ENCODE measurements at places on chromosomes 2 and 18.

DNA sequence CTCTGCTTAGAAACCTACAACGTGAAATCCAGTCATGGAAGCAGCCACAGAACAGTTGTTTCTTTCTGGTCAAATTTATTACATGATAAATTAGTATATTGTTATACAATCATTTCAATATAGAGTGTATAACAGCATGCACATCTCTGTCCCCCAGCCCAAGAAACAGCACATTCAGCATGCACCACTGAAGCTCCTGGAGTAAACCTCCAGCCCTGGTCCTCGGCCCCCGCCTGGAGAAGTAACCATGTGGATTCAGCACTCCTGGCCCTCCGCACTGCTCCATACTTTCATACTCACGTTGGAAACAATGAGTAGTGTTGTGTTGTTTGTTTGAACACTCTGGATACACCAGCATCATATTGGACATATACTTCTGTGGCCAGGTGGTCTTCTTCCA, 15.3 kb upstream of the ID2 start:
- H3K27me3 ChIP-seq = no peaks in the 10 kb centered on the region
- H3K4me3 ChIP-seq = no peak overlapping the region
- H3K4me1 ChIP-seq = peaks cover 9% of the 10 kb centered on the region
- no peak for DNase-seq
- H3K36me3 ChIP-seq = no peaks in the 10 kb centered on the region

DNA sequence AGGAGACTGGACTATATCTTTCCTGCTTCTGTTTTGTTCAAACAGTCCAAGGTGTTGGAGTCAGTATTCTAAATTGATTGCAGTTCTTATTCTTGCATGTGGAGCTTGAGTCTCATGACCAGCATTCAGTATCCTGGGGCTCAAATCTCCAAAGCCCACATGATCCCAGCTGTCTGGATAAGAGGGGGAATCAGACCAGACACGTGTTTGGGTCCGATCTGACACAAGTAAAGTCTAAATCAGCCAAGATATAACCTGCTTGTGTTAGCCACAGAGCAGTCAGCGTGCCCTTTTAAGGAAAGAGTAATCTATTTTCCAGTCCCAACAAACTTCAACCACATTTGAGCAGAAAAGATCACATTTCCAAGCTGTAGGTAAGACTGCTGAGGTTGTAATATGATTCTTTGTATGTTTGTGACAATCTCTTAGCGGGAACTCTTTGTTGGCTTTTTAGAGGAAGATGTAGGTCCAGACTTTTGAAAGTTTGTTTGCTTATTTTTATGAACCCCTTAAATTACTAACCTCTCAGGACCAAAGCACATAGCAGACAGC, 334.6 kb downstream of the SLC4A3 start:
- DNase-seq = no peak
- peaks cover 30% of the 10 kb centered on the region for H3K4me1 ChIP-seq
- H3K27me3 ChIP-seq = peaks cover 14% of the 10 kb centered on the region
- H3K4me3 ChIP-seq = no peak overlapping the region

DNA sequence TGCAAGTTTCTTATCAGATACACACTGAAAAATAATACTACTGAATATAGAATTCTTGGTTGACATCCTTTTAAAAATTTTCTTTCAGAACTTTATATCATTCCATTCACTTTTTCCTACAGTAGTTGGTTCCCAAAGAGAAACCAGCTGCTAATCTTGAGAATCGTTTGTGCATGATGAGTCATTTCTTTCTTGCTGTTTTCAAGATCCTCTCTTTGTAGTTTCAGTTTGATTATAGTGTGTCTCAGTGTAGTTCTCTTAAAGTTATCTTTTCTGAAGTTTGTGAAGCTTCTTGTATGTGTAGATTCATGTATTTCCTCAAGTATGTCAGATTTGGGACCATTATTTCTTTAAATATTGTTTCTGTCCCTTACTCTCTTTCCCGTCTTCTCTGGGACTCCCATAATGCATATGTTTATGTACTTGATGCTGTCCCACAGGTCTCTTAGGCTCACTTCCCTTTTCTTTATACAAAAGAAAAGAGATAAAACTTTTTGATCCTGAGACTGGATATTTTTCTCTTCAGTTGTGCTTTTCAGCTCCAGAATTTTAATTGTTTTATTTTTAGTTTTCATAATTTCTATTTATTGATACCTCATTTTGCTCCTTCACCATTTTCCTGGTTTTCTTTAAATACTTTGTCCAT, 801.0 kb downstream of the TDRD15 start:
- no peaks in the 10 kb centered on the region for H3K4me1 ChIP-seq
- no peak overlapping the region for H3K4me3 ChIP-seq
- no peaks in the 10 kb centered on the region for H3K27me3 ChIP-seq
- no peak overlapping the region for H3K27ac ChIP-seq

DNA sequence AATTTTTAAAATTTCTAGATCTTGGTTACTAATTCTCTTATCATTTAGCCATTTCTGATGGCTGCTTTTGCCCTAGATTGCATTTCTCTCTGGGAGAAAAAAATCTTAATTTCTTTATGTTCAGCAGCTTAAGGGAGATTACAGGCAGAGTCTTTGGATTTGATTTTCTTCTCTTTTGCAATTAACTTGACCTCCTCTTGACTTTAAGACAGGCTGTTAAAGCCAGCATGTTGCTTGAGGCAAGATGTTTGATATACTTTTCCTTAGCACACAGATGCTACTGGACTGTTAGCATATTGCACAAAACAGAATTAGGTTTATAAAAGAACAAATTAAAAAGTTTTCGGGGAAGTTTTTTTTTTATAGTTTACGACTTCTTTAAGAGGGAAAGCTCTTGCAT, 50.0 kb downstream of the XRCC5 start:
- H3K36me3 ChIP-seq = peaks cover 51% of the 10 kb centered on the region
- H3K4me1 ChIP-seq = no peaks in the 10 kb centered on the region
- H3K27me3 ChIP-seq = no peaks in the 10 kb centered on the region
- peak overlapping the region; percentile 2 for H3K27ac ChIP-seq
- DNase-seq = no peak

DNA sequence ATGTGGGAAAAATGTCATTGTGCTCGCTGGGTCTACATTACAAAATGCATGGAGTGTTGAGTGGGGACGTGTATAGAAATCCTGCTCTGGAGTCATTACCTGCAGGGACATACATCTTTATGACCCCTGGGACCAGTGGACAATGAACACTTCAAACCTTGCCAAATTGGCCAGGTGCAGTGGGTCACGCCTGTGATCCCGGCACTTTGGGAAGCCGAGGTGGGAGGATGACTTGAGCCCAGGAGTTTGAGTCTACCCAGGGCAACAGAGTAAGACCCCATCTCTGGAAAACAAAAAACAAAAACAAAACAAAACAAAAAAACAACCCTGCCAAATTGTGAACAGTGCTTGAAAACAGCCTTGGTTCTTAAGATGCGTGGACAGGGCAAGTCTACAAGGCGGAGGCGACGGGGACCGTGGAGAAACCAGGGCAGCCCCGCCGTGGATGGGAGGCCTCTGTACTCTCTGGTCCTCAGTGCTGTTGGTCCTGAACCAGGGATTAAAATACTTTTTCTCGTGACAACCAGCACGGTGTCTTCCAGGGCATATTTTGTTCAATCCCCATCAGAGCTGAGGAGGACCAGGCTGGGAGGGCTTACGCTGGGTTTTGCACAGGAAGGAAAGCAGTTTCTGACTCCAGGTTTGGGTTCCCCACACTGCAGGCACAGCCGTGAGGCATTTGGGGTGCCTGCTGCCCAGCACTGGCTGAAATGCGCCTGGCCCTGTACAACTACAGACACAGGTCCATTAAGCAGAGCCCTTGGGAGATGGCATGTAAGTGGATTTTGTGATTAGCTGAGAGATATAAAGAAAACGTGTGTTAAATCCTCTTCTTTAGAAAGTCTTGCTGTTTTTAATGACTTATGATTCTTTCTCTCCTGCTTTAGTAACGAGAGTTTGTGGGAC, 13.7 kb downstream of the COLEC11 start:
- peaks cover 71% of the 10 kb centered on the region for H3K27me3 ChIP-seq
- no peak overlapping the region for H3K4me3 ChIP-seq
- no peak overlapping the region for H3K27ac ChIP-seq
- no peak for DNase-seq

DNA sequence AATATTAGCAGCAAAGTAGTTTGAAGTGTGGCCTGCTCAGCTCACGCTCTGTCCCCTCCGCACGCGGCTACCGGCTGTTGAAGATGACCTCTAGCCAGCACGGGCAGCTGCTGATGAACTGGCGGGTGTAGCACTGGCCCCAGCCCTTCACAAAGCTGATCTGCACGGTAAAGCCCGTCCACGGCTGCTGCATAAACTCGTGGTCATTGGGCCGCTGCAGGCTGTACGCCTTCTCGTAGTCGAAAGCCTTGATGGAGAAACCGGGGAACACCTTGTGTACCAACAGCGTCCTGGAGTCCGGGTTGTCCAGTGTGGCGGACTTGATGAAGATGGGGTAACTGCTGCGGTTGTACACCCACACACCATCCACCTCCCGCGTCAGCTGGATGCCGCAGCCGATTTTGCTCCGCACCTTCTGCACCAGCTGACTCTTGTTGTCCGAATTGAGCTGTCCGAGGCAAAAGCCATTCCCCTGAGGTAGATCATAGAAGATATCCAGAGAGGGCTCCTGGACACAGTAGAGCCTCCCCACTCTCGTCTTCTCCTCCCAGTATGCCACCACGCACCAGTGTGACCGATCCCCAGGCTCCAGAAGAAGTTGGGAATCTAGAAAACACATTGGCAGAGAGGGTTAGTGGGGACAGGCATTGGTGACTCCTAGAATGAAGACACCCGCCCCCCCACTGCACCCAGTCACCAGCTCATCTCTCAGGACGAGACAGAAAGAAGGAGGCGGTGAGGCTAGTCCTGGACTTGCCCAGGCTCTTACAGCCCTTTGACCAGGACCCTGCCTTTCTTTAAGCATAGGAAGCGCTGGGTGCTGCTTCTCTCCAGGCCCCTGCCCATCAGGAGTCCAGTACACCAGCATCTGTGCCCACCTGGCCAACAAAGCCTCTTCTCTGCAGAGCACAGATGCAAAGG, 29.2 kb downstream of the SMAD7 start:
- H3K27ac ChIP-seq = no peak overlapping the region
- no peaks in the 10 kb centered on the region for H3K36me3 ChIP-seq
- H3K4me1 ChIP-seq = peaks cover 24% of the 10 kb centered on the region
- peak; percentile 3 for DNase-seq
- H3K4me3 ChIP-seq = no peak overlapping the region

GRCh38 chr2:45992741-45993475, 304.3 kb upstream of the EPAS1 start:
- H3K4me1 ChIP-seq = no peaks in the 10 kb centered on the region
- no peak for DNase-seq
- no peak overlapping the region for H3K27ac ChIP-seq
- H3K36me3 ChIP-seq = no peaks in the 10 kb centered on the region
- no peaks in the 10 kb centered on the region for H3K27me3 ChIP-seq

GRCh38 chr2:46915281-46915810, at the start of gene MCFD2:
Gene MCFD2, minus strand, starts transcription at chr2:46915806. Its CDS starts 6,635 bp downstream, at chr2:46909171.
- no peaks in the 10 kb centered on the region for H3K36me3 ChIP-seq
- no peak for DNase-seq
- peak within 1 kb of the TSS; percentile 82 for H3K27ac ChIP-seq
- no peaks in the 10 kb centered on the region for H3K27me3 ChIP-seq

GRCh38 chr2:39470580-39470979, 33.5 kb upstream of the MAP4K3 start:
- H3K4me1 ChIP-seq = peaks cover 19% of the 10 kb centered on the region
- no peak overlapping the region for H3K27ac ChIP-seq
- no peaks in the 10 kb centered on the region for H3K27me3 ChIP-seq

DNA sequence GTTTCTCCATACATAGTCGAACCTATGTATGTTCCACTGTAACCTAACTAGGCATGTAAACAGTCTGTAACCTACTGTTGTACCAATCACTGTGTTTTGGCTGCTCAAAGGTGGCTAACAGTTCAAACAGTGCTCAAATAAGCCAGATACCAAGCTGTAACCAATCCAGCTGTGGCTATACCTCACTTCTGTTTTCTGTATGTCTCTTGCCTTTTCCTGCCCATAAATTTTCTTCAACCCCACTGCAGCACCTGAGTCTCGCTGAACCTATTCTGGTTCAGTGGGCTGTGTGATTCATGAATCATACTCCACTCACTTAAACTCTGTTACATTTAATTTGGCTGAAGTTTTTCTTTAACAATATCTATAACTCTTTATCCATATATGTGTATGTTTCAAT, 340.7 kb downstream of the LPIN1 start:
- DNase-seq = no peak
- peaks cover 8% of the 10 kb centered on the region for H3K27me3 ChIP-seq

- H3K27me3 ChIP-seq = no peaks in the 10 kb centered on the region
- no peak overlapping the region for H3K4me3 ChIP-seq
- H3K36me3 ChIP-seq = no peaks in the 10 kb centered on the region
- peaks cover 21% of the 10 kb centered on the region for H3K4me1 ChIP-seq
- peak; percentile 30 for DNase-seq
These were observed 32.1 kb upstream of the TTC39C start for GRCh38 chr18:23982155-23983079.

DNA sequence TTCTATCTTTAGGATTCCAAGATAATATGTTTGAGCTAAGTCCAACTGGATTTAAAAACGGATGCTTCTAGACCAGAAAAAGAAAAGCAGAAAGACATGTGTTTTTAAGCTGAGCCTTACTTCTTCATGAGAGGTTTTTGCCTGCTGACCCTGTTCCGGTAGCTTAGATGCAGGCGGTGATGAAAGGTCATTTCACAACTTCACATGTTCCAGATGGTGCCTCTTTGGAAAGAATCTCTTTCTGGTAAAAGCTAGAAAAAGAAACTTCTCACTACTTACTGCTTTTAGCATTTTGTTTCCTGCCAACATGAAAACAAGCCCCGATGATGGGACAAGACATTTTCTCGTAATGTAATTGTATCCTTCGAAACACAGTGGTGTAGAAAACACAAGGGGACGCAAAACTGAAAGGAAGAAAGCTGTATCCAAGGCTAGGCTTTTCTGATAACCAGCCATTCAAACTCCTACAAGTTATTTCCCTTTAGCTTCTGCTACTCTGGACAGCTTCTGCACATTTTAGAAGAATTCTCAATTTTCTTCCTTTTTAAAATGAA, 407.3 kb upstream of the LYPD1 start:
- no peak overlapping the region for H3K4me3 ChIP-seq
- no peak for DNase-seq
- no peaks in the 10 kb centered on the region for H3K27me3 ChIP-seq
- no peaks in the 10 kb centered on the region for H3K4me1 ChIP-seq
- H3K36me3 ChIP-seq = no peaks in the 10 kb centered on the region
- H3K27ac ChIP-seq = no peak overlapping the region

- H3K36me3 ChIP-seq = no peaks in the 10 kb centered on the region
- H3K27me3 ChIP-seq = no peaks in the 10 kb centered on the region
- H3K4me1 ChIP-seq = no peaks in the 10 kb centered on the region
- no peak for DNase-seq
- no peak overlapping the region for H3K27ac ChIP-seq
- no peak overlapping the region for H3K4me3 ChIP-seq
These were observed 202.7 kb downstream of the EIPR1 start for GRCh38 chr2:3174626-3175567.

GRCh38 chr2:106020821-106021661, 173.1 kb downstream of the UXS1 start:
- no peaks in the 10 kb centered on the region for H3K36me3 ChIP-seq
- DNase-seq = peak; percentile 20
- H3K4me3 ChIP-seq = no peak overlapping the region
- H3K27me3 ChIP-seq = no peaks in the 10 kb centered on the region
- H3K4me1 ChIP-seq = peaks cover 13% of the 10 kb centered on the region

GRCh38 chr2:9002637-9003365, 683 bp downstream of the MBOAT2 start:
- H3K27ac ChIP-seq = no peak overlapping the region
- H3K27me3 ChIP-seq = peaks cover 14% of the 10 kb centered on the region
- H3K36me3 ChIP-seq = no peaks in the 10 kb centered on the region
